ENCODE measurements at places on chromosomes 13 and 19. TPM values are rescaled to one million over a fixed set of nuclear protein-coding genes. Genes with fewer than 3 reads are reported as not detected.

DNA sequence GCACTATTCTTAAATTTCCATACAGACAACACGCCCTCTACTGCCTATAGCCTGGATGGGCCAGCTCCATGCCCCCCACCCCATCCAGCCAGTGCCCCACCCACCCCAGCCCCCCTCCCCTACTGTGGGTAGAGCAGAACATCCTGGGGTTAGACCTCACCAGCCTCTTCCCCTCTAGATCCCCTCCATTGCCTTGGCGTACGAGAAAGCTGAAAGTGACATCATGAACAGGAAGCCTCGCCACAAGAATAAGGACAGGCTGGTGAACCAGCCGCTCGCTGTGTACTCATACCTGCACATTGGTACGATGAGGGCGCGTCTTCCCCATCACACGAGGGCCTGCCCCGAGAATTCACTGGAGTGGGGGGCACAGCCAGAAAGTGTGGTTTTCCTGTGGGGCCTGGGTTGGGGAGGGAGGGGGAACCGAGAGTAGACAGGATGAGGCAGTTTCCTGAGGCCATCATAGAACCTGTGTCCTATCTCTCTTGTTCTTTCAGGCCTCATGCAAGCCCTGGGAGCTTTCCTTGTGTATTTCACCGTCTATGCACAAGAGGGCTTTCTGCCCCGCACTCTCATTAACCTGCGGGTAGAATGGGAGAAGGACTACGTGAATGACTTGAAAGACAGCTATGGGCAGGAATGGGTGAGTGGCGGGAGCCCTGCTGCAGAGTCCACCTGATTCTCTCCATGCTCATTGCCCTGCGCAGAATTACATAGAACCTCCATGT, 29.1 kb downstream of the ATP12A start:
- H3K27ac ChIP-seq: no peak overlapping the region
- H3K4me1 ChIP-seq: no peaks in the 10 kb centered on the region
- no peak for DNase-seq
- no peaks in the 10 kb centered on the region for H3K36me3 ChIP-seq
- H3K27me3 ChIP-seq: no peaks in the 10 kb centered on the region
- no peak overlapping the region for H3K4me3 ChIP-seq

DNA sequence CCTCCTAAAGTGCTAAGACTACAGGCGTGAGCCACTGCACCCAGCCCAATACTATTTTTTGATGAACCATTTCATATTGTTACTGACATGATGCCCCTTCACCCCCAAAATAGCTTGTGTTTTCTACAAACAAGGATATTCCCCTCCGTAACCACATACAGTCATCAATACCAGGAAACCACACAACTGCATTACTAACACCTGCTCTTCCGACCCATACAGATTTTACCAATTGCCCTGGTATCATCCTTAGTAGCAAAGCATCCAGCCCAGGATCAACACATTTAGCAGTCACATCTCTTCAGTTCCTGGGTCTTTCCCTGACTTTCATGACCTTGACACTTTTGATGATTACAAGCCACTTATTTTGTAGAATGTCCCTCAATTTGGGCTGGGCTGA, 33.6 kb downstream of the KCTD15 start:
- no peak overlapping the region for H3K4me3 ChIP-seq
- no peaks in the 10 kb centered on the region for H3K27me3 ChIP-seq
- no peaks in the 10 kb centered on the region for H3K36me3 ChIP-seq
- no peak for DNase-seq
- no peaks in the 10 kb centered on the region for H3K4me1 ChIP-seq
- no peak overlapping the region for H3K27ac ChIP-seq

The TPRX1 gene
- total RNA-seq: not detected

- no peaks in the 10 kb centered on the region for H3K4me1 ChIP-seq
- H3K36me3 ChIP-seq: peaks cover 7% of the 10 kb centered on the region
- H3K27me3 ChIP-seq: no peaks in the 10 kb centered on the region
- no peak for DNase-seq
Observed at GRCh38 chr13:79376843-79377242, 29.2 kb downstream of the RBM26 start.

The JUNB gene
- 1.5 TPM for total RNA-seq

DNA sequence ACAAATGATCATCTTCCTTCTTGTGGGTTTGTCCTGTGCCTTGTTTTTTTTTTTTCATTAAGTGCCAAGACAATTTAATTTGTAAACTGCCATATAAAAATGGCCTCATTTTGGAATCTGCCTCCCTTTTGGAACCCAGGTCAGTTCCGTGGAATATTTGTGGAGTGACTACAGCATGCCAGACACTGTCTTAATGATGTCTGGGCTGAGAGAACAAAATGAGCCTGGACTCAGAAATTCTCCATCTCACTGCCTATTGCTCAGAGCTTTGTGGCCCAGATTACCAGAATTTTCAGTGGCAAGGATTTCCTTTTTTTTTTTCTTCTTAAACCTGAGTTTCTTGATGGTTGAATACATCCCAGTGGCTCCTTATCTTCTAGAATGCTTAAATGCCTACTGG, 340.6 kb downstream of the ENOX1 start:
- no peaks in the 10 kb centered on the region for H3K27me3 ChIP-seq
- H3K4me3 ChIP-seq: no peak overlapping the region
- H3K27ac ChIP-seq: no peak overlapping the region
- H3K4me1 ChIP-seq: peaks cover 21% of the 10 kb centered on the region

Measured in neural progenitor cell (in vitro differentiated cells).